ENCODE measurements at places on chromosomes 4 and X.
A peak's percentile ranks its signal among the peaks of the same experiment; 100 is the strongest.

DNA sequence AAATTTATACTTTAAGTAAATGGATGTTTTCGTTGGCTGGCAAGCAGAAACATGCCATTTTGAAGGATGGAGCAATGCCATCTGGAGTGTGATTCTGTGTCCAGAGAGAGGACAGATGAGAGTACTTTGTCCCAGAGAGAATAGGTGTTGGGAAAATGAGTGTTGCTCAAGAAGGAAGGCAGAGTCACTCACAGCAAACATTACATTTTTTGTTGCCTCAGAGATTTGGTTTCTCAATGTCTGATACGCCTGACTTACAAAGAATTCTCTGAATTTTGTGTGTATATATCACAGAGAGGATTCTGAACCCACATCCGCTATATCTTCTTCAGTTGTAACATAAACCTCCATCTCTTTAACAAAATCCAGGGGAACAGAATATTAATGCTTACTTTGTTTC, 102.8 kb upstream of the PCDH18 start:
- no peak for DNase-seq

- peak; percentile 84 for DNase-seq
Observed at GRCh38 chrX:155216179-155216939, at the start of gene VBP1. TSS of gene VBP1 (plus strand) at chrX:155216460. CDS start at chrX:155216483, 23 bp downstream.

DNA sequence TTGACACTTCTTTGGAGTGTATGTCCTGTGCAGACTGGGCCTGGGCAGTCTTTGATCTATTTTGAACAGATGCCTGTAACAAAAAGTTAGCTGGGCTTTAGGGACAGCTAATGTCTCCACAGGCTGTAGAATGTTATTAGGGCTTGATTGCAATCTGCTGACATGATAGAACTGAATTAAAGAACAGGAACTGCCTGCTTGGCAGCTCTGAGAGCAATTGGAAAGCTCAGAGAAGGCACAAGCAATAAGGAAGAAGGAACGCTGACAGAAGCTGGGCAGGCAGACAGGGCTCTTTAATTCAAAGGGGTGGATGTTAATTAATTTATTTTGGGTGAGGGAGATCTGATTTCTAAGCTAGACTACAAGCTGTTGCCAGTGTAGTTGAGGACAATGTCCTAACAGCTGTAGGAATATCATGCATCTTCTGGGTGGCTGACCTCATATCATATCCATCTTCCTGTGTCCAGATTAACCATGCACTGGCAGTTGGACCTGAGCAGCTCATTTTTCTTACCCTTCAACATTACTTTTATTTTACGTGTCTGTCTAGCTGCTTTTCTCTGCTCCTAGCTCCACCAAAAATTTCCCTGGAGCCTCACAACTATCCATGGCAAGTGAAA, 20.7 kb upstream of the GRXCR1 start:
- DNase-seq, result no peak

DNA sequence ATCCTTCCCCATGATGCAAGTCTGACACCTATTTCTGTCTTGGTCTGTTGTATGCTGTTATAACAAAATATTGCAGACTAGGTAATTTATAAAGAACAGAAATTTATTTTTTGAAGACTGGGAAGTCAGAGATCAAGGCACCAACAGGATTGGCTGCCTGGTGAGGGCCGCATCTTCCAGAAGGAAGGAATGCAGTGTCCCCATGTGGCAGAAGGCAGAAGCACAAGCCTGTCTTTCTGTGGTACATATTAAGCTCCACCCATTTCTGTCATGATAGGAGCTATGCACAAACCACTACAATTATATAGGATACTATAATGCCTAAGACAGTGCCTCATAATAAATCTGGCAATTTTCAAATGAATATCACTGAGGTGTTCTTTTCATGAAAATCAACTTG, 502.3 kb upstream of the DIAPH2 start:
- DNase-seq, result no peak

DNA sequence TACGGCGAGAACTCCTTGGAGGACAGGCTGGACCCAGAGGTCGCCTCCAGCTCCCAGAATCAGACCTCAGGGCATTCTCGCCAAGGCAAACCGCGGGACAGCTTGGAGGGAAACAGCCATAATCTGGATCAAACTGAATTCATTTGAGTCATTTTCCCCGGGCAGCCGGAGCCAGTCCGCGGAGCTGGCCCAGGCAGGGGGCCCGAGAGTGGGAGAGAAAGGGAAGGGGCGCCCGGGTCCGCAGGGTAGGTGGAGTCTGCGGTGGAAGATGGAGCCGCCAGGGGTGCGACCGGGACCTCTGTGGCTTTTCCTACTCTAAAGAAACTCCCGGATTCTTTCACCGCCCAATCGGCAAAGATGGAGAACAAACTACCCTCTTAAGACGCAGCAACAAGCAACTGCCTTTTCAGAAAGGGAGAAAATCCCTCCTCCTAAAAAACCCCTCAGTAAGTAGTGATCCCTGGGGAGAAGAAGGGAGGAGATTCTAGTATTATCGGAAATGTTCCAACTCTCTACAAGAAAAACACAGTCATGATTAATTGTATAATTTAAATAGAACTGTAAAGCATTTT, 5.2 kb downstream of the NKX3-2 start:
- DNase-seq, result peak; percentile 35

DNA sequence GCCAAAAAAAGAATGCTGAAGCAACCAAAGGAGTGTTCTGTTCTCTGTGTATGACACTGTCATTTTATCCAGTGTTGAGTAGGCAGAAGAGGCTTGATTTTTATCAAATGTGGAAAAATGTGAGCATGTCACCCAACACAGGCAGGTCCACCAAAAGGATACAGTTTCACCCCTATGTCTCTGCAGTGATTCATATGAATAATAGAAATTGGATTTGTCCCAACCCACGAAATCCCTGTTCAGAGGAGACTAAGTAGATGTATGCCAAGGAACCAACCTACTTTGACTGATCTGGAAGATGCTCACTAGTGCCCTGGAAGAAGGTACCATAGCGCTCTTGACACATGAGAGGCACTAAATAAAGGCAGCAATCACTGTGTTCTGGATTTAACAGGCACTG, 72.5 kb downstream of the FGF13 start:
- DNase-seq, result no peak

- DNase-seq, result no peak
Observed at GRCh38 chr4:111797455-111798163, 347.6 kb upstream of the FAM241A start.

DNA sequence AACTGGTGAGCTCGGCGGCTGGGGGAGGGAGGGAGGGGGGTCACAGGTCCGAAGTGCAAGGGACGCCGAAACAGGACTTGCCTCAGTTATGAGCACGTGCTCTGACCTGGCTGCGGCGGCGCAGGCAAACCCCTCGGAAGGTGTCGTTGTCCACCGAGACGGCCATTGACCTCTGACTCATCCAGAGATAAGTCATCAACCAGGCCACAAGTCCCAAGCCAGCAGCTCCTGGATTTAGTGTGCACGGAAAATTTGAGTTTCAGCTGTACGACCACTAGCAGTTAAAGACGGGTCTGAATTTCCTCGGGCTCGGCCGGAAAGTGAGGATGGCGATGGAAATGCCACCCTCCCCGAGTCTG, 674 bp downstream of the SH3D19 start:
- peak; percentile 26 for DNase-seq

DNA sequence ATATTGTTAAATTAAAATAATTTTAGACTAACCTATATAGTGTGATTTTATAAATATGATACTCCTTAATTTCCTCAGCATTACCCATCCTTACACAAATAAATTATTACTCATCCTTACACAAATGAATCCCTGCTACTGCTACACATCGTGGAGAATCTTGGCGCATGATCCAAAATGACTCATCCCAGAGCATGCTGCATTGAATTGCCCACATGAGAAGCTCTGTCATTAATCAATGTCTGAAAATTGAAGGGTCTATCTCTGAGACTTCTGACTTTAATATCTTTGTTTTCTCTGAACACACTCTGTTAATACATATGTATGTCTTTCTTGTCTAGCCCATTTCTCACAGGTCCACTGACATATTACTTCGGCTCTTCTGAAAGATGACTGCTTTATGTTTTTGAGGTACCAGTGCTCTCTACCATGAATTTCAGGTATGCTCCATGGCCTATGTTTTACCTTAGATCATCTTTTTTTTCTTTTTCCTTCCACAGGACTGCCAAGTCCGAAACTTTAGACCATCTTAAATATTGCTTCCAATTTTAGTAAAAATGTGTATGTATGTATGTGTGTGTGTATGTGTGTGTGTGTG, 15.7 kb upstream of the DUSP21 start:
- no peak for DNase-seq

GRCh38 chrX:131915488-131915887, 107.6 kb upstream of the STK26 start:
- DNase-seq, result no peak

DNA sequence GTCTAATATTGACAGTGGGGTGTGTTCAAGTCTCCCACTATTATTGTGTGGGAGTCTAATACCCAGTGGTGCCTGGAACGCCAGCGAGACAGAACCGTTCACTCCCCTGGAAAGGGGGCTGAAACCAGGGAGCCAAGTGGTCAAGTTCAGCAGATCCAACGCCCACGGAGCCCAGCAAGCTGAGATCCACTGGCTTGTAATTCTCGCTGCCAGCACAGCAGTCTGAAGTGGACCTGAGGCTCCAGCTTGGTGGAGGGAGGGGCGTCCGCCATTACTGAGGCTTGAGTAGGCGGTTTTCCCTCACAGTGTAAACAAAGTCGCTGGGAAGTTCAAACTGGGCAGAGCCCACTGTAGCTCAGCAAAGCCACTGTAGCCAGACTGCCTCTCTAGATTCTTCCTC, 407.3 kb downstream of the DMD start:
- DNase-seq, result no peak

GRCh38 chr4:78567500-78568060, 16.0 kb downstream of the ANXA3 start:
- DNase-seq, result no peak

- no peak for DNase-seq
Observed at GRCh38 chr4:38659346-38659745, 4.7 kb upstream of the KLF3 start.

- no peak for DNase-seq
Observed at GRCh38 chrX:104679175-104679574, 113.2 kb downstream of the IL1RAPL2 start.

Data from activated naive CD8-positive, alpha-beta T cell treated with anti-CD3 and anti-CD28 coated beads, Interleukin-2, amount 10 ng/mL, durations not matched to agents 7 days and 5 days (primary cell).